MCF 10A (cell line): ENCODE measurements at places on chromosomes 1 and 21. TPM values are rescaled to one million over a fixed set of nuclear protein-coding genes. Genes with fewer than 3 reads are reported as not detected.

Gene TOR1AIP1
- 52.4 and 53.7 TPM in 2 replicates for total RNA-seq

Gene COQ8A
- total RNA-seq: 22.1 and 26.4 TPM in 2 replicates

DNA sequence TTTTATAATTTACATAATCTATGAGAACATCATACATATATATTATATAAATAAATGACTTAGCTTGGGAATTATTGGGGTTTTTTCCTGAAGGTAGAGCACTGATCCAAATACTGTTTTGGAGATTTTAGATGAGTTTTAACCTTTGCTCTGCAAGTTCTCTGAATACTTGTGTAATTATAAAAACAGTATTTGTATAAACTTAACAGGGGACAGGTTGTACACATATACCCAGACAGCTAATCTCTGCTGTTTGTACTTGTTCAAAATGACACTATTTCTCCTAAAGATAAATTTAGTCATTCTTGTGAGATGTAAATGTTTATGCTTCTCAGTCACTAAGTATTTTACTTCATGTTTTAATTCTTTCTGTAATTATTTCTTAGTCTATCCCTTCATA lies 8.7 kb downstream of the AGL start:
- no peak for DNase-seq

Gene RYR2
- 4.0 and 5.3 TPM in 2 replicates for total RNA-seq

- no peak for DNase-seq
Measured at GRCh38 chr1:1206376-1206965, at the start of gene TNFRSF18. Gene TNFRSF18, minus strand, starts transcription at chr1:1206592. Its CDS starts 21 bp downstream, at chr1:1206571.

Gene HHIPL2
- total RNA-seq: 1.1 and 1.7 TPM in 2 replicates

GRCh38 chr1:245337829-245338484 lies 183.2 kb downstream of the KIF26B start:
- DNase-seq: no peak

DNA sequence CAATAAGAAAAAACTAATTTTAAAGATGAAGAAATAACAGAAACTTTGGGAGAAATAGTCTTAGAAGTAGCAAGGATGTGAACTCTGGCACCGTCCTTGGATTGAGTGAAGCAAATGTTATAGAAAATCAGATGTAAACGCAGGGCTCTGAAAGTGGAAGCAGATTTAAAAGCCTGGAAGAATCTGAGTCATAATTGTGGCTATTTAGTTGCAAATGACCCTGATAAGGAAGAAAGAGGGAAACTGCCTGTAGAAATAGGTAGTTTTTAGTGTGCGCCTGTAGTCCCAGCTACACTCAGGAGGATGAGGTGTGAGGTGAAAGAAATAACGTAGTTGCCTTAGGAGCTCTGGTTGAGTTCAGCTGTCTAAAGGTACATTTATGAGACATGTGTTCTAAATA lies 101.0 kb downstream of the NGF start:
- DNase-seq: no peak

- peak; percentile 26 for DNase-seq
Measured at GRCh38 chr1:19074361-19074901, 118.0 kb upstream of the IFFO2 start.

DNA sequence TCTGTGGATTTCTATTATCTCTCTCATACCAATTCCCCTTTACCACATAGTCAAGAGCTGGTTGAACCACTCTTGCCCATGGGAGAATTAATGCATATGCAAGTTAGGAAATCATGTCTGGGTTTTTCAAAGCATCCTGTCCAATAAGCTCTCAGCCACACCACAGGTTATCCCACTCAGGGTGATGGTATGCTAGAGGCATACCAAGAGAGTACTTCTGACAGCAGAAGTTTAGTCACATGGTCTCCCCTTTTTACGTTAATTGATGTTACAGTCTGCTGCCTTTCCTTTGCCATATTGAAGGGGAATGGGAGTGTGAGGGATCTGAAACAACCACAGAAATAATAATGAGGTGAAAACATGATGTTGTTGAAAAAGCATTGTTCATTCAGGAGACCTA lies 135.8 kb upstream of the PBX1 start:
- DNase-seq: no peak

Gene CLCA1
- total RNA-seq: not detected in 2 replicates

Gene GPR37L1
- not detected in 2 replicates for total RNA-seq

- no peak for DNase-seq
Measured at GRCh38 chr1:71542155-71542554, 461.3 kb upstream of the ZRANB2 start.

GRCh38 chr1:58768971-58769808 lies 14.7 kb downstream of the JUN start:
- peak; percentile 78 for DNase-seq

Gene LACTBL1
- not detected in 2 replicates for total RNA-seq

DNA sequence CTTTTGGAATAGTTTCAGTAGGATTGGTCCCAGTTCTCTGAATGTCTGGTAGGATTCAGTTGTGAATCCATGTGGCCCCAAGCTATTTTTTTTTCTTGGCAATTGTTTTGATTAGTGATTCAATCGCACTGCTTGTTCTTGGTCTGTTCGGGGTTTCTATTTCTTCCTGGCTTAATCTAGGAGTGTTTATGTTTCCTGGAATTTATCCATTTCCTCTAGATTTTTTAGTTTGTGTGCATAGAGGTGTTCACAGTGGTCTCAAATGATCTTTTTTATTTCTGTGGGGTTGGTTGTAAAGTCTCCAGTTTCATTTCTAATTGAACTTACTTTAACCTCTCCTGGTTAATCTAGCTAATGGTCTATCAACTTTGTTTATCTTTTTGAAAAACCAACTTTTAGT lies 117.6 kb downstream of the NME7 start:
- DNase-seq: peak; percentile 67

- DNase-seq: no peak
Measured at GRCh38 chr1:6813165-6813564, 27.9 kb downstream of the CAMTA1 start.

DNA sequence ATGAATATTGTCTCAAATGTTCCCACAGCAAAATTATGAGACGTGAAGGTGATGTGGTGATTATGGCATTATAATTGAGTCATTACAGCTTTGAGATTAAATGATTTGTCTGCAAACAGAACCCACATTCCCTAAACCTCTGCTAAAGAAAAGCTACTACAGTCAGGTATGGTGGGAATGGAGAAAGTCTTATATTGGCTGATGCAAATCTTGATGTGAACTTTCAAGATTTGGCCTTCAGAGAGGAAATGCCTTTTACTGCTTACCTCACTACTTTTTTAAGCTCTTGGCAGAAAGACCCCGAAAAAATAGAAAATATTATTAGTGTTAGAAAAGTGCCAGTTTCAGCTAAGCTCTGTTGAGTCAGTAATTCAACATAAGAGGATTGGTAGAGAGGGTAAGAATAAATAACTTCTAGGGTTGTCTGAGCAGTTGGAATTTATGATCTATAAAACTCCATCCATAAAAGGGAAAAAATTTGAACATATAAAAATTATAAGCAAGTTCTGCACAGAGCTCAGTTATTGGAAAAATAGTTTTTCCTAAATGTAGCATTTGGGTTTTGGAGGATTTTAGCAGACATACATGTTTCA lies 47.8 kb upstream of the RGS5 start:
- DNase-seq: no peak

DNA sequence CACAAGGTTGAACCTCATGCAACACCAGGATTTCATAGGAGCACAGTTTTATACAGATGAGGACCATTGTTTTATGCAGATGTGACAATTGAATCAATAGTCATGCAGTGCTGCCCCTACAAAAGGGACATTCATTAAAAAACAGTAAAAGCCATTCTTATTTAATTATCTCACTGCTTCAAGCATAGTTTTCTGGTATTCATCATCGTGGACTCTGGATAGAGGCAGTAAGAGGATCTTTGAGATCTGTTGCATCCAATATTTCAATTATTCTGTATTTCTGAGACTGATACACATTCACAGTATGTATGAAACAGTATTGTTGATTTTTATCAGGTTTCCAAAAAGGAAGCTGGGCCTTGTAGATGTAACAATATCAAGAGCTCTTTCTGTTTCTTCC lies 237.6 kb downstream of the RYR2 start:
- no peak for DNase-seq

Gene OR2T8
- total RNA-seq: not detected in 2 replicates

Gene KCNK1
- 24.3 and 41.3 TPM in 2 replicates for total RNA-seq

Gene FAM177B
- total RNA-seq: 0.74 TPM in 1 of 2 replicates, not detected in the other

DNA sequence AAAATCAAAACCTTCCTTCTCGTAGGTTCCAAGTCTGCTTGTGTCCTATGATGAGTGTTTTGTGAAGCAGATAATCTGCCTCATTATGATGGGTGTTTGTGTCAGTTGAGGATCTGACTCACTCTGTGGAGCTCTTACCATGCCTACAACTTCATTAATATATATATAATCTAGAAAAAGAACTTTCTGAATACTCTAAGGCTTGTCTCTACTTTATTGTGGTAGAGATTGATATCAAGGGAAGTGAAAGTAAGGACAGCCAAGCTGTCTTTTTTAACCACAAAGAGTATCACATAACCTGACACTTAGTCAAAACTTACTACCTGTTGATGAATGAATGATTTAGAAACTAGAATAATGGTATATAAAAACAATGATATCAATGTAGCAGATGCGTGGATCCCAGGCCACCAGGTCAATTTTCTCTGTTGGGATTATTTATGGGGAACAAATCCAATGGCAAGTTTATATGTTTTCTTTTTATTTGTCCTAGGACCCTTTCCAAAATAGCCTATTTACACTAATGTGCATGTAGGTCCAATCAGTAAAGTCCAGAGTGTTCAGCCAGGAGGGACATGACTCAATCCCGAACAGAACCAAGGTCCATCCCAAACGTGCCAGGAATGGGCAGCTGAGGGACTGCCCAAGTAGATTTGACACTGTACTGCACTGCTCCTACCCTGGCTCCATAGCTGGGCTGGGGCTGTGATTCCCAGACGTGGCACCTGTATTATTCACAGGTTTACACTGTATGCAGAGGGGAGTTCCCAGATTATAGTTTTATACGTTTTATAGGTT lies 182.3 kb upstream of the GREM2 start:
- DNase-seq: no peak

Gene HAO2
- not detected in 2 replicates for total RNA-seq

Gene CHIA
- total RNA-seq: not detected in 2 replicates

DNA sequence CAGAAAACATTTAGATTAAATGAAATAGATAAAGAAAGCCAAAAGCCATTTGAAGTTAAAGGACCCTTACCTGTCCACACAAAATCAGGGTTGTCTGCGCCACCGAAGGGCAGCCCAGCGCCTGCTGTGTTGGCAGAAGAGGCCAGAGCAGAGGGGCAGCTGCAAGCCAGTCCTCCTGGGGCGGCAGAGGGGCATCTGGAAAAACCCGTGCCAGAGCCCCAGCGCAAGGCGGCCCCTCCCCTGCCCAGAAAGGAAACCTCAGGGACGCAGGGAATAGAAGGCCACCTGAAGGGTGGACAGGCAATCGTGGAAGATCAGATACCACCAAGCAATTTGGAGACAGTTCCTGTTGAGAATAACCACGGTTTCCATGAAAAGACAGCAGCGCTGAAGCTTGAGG lies 10.7 kb downstream of the NDUFV3 start:
- no peak for DNase-seq

- no peak for DNase-seq
Measured at GRCh38 chr1:155107309-155108264, 20.1 kb upstream of the EFNA1 start.

Gene ELF3
- total RNA-seq: 0.10 and 0.33 TPM in 2 replicates

Gene OLFML3
- total RNA-seq: 0.20 and 0.30 TPM in 2 replicates

Gene SLC9C2
- total RNA-seq: not detected in 2 replicates

Gene LCE3E
- not detected in 2 replicates for total RNA-seq

Gene RHOU
- 2.1 and 3.6 TPM in 2 replicates for total RNA-seq

Gene CRNN
- total RNA-seq: not detected in 2 replicates

DNA sequence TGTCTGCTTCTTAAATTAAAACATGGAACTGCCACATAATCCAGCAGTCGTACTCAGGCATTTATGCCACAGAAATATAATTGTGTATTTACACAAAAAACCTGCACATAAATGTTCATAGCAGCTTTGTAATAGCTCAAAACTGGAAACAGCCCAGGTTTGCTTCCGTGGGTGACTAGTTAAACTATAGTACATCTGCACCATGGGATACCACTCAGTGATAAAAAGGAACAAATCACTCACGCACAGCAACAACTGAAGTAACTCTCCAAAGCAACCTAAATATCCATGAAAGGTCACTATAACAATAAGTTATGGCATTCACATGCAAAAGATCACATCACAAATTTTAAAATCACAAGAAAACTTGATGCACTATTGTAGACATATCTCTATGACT lies 64.4 kb downstream of the KCNT2 start:
- no peak for DNase-seq

GRCh38 chr1:32885676-32886003 lies 651 bp upstream of the HPCA start:
- DNase-seq: no peak

Gene KMO
- 1.2 and 1.8 TPM in 2 replicates for total RNA-seq

GRCh38 chr1:115838431-115839028 lies 2.4 kb downstream of the NHLH2 start:
- no peak for DNase-seq

- no peak for DNase-seq
Measured at GRCh38 chr21:34782506-34783360, 113.9 kb downstream of the CLIC6 start.

DNA sequence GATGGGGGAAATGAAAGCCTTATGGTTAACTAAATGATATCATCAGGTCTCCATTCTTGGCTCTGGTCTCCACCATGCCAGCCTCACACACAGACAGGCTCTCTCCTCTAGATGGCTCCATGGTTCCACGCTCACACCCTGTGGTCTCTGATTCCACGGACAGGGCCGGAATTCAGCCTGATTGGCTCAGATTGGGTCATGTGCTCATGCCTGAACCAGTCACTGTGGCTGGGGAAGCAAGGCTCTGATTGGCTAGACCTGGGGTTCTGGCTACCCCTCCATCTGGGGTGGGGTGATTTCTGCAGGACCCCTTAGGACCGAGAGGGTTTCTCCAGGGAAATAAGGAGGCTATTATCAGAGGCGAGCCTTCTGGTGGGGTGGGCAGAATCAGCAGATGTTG lies 277.0 kb downstream of the PTPRU start:
- DNase-seq: peak; percentile 78

- no peak for DNase-seq
Measured at GRCh38 chr1:186152227-186152619, 222.8 kb downstream of the TPR start.

Gene PLXNA2
- 59.2 and 69.7 TPM in 2 replicates for total RNA-seq

Gene PEX19
- total RNA-seq: 61.2 and 73.2 TPM in 2 replicates

- DNase-seq: no peak
Measured at GRCh38 chr1:39214998-39215873, 10.7 kb downstream of the MACF1 start.
